ENCODE measurements at places on chromosomes 4 and X. TPM values are rescaled to one million over a fixed set of nuclear protein-coding genes. Genes with fewer than 3 reads are reported as not detected.

Gene ZNF157
- 0.05 TPM for total RNA-seq

Gene PKD2
- 26.4 TPM for total RNA-seq

Gene VCX3B
- total RNA-seq: 0.62 TPM

Gene NIPAL1
- total RNA-seq: 3.3 TPM

Gene CCDC158
- not detected for total RNA-seq

Data from M059J (cell line).